ENCODE measurements at places on chromosomes 5 and 9.
A peak's percentile ranks its signal among the peaks of the same experiment; 100 is the strongest.

GRCh38 chr9:135890190-135891026 lies 16.9 kb downstream of the CAMSAP1 start:
- DNase-seq, result peak; percentile 39

GRCh38 chr5:105101577-105101976 lies 1539.0 kb upstream of the NUDT12 start:
- no peak for DNase-seq

DNA sequence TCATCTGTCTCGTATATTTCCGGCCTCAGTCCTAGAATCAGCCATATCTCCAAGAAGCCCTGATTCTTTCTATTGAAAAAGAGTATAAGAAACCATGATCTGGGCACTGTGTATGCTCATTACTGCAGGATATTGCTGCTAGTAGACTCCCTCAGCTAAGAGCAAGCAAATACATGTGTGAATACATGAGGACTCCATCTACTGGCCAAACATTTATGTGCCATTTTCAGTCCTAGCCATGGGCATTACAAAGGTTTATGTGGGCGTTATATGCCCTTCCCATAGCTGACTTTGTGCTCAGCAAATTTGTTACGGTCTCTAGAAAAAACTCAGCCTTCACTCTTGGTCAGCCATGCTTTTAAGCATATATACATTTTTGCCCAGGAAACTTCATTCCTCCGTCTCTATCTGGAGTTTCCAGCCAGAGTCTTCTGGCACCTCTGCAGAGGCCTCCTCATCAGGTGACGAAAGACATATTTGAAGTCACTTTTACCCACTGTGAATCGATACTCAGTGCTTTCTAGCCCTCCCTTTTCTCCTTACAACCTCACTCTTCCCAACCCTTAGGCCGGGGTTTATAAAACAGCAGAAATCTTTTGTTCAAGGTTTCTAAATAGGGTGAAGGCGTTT lies 1495.6 kb upstream of the CDH6 start:
- no peak for DNase-seq

- no peak for DNase-seq
Observed at GRCh38 chr9:2524601-2525000, 97.0 kb upstream of the VLDLR start.

- DNase-seq, result peak; percentile 65
Observed at GRCh38 chr5:132257131-132258101, at the start of gene PDLIM4. Gene PDLIM4 (plus strand): TSS chr5:132257696. CDS start chr5:132257735, 39 bp downstream.

GRCh38 chr5:94983861-94984535 lies 300.9 kb downstream of the MCTP1 start:
- DNase-seq, result no peak

DNA sequence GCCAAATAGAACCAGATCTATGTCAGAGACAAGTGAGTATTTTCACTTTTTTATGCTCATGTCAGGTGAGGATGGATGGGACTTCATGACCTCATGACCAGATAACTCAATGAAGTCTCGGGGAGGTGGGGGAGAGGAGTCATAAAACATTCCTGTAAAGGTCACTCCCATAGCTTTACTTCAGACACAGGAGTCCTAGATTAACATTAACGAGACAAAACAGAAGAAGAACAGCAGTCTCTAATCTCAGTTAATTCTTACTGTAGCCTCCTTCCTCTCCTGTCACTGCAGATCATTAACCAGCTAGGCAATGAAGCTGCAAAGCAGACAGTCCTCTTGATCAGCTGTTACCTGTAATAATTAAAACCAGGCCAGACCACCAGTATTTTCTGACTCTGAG lies 11.2 kb downstream of the CRHBP start:
- no peak for DNase-seq

- DNase-seq, result no peak
Observed at GRCh38 chr9:88074931-88075330, 63.3 kb downstream of the SPATA31C2 start.

DNA sequence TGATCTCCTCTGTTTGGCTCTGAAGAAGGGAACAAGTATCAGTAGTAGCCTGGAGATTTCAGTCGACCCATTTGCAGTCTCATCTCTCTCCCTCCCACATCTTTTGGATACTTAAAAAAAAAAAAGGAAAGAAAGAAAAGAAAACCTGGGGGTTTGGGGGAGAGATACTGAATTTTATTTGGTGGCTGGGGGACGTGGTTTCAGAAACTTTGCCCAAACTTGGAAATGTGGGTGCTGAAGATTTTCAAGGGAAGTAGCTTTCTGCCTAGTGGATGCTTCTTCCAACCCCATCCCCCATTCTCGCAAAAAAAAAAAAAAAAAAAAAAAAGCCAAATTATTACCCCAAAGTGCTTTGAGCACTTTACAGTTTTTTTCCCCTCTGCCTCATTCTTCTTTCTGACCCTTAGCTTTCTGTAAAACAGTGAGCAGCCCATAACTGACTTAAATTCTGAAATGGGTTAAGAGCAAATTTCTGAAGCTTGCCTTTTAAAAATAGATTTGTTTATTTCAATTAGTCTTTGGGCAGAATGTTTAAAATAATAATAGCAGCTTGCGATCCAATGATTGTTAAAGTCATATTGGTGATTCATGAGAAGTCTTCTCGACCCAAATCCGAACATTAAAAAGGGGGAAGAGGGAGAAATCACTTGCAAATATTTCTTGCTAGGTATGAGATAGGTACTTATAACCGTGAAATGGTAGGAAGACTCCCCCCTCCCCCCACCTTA lies 894 bp downstream of the FST start:
- DNase-seq, result no peak

DNA sequence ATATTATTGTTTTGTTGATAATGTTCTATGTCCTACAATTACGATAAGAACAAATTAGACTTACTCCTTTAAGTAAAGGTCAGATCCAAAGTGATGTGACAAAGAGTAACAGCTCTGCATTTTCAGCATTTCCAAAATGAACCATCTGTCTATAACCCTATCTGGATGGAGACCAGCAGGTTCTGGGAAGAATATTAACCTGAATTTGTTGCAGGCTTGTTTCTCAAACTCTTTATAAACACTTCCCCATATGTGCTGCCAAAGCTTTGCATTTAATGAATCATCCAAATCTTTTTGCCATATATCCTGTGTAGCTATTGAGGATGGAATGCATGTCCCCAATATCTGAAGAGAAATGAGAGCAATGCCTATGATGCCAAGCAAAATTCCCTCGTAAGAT lies 198.9 kb upstream of the SLC27A6 start:
- DNase-seq, result no peak

- DNase-seq, result no peak
Observed at GRCh38 chr5:146880966-146881365, 2.4 kb upstream of the PPP2R2B start.

DNA sequence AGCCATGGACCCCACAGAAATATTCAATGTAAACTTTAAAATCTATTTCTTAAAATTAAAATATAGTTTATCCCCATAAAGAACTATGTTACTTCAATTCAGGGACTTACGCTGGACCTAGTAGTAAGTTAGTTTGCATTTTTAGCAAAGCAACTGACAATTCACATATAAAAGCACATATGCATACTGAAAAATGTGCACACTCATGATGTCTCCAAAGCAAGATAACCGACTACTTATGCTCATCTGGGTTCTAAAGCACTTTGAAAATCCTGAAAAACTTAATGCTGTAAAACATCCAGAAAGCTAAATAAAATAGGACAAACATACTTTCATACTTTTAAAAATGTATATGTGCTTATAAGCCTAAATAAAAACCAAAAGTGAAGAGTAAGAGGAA lies 264.4 kb upstream of the GAS1 start:
- DNase-seq, result no peak

- DNase-seq, result peak; percentile 54
Observed at GRCh38 chr9:123556464-123557435, 200.8 kb downstream of the CRB2 start.

GRCh38 chr5:415928-416635 lies 26.9 kb upstream of the EXOC3 start:
- DNase-seq, result peak; percentile 86

DNA sequence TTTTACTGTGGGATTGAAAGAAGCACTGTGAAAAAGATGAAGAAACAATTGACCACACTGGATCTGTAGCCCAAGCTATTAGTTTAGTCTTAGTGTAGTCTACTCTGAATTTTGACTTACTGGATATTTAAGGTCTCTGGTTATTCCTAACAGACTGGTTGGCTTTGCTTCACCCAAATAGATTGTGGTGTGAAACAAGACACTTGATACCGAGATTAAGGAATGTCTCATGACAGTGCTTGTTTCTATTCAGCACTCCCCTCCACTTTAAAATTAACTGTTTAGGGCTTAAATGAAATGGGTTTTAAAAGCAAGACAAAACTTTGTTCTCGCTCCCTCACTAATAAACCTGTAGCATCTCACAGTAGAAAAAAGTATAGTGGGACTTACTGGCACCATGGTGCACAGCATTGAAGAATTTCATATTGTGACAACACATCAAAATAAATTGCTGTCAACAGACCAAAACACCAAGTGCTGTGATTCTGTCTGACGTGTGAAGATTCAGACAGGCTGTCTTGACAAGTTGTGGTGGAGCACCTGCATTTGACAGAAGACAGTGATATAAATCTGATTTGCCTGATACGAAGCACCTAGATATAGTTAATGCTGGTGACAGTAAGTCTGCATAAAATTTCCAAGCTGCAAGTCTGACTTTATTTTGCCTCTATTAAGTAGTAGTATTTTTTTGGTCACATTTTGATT lies 73.1 kb downstream of the PBX3 start:
- no peak for DNase-seq

DNA sequence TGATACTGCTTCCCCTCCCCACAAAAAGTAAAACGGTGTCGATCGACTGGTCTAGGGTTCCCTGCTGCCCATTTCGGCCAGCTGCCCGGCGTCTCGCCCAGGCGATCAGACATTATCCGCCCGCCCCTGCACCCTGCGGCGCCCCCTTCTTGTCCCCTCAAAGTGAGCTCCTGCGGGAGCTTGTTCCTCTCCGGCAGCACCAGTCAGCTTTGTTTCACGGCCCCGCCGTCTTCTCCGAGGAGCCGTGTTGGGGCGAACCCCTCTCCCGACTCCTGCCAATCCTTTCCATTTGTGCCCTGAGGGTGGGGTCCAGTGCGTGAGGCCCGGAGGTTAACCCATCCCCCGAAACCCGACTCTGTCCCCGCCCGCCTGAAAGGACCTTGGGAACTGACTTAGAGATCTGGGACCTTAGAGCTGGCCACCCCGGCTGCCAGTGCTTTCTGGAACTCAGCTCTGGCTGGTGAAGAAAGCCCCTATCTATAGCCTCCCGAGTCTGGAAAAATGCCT lies 518 bp downstream of the UBE2B start:
- DNase-seq, result peak; percentile 91

GRCh38 chr5:132095424-132095972 lies 21.9 kb downstream of the CSF2 start:
- no peak for DNase-seq

DNA sequence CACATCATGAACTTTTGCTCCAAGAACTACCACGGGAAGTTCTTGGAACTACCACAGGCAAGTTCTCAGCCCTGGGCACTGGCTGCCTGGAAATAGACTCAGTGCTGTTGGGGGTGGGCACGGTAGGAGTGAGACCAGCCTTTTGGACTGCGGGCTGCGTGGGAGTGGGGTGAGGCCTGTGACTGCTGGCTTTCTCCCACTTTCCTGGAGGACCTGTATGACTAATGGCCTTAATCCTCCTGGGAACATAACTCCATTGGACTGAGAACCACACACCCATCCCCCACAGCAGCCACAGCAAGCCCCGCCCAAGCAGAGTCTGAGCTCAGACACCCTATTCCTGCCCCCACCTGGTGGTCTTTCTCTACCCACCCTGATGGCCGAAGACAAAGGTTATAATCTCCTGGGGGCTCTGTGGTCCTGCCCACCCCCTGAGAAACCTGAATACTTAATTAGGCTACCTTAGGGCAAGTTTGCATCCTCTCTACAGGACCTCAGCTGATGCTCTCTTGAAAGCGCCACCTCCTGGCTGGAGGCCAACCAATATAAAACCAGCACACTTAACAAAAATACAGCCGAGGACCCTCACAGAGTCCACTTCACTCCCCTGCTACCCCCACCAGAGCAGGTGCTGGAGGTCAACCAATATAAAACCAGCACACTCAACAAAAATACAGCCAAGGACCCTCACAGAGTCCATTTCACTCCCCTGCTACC lies 112.6 kb downstream of the CACNA1B start:
- peak; percentile 35 for DNase-seq

DNA sequence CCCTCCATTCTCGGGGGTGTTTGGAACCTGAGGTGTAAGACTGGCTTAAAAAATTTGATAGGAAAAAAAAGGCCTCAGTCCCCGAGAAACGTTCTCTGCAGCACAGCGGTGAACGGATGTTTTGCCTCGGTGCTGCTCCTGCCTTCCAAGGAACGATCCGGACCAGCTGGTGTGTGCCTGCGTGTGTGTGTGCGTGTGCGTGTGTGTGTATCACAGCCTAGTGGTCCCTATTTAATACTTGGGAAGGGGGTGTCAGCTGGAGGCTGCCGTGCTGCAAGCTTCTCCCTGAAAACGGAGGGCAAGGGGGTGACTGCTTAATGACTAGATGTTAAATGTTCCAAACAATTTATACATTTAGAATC lies 76.9 kb downstream of the LHX2 start:
- DNase-seq, result peak; percentile 17

DNA sequence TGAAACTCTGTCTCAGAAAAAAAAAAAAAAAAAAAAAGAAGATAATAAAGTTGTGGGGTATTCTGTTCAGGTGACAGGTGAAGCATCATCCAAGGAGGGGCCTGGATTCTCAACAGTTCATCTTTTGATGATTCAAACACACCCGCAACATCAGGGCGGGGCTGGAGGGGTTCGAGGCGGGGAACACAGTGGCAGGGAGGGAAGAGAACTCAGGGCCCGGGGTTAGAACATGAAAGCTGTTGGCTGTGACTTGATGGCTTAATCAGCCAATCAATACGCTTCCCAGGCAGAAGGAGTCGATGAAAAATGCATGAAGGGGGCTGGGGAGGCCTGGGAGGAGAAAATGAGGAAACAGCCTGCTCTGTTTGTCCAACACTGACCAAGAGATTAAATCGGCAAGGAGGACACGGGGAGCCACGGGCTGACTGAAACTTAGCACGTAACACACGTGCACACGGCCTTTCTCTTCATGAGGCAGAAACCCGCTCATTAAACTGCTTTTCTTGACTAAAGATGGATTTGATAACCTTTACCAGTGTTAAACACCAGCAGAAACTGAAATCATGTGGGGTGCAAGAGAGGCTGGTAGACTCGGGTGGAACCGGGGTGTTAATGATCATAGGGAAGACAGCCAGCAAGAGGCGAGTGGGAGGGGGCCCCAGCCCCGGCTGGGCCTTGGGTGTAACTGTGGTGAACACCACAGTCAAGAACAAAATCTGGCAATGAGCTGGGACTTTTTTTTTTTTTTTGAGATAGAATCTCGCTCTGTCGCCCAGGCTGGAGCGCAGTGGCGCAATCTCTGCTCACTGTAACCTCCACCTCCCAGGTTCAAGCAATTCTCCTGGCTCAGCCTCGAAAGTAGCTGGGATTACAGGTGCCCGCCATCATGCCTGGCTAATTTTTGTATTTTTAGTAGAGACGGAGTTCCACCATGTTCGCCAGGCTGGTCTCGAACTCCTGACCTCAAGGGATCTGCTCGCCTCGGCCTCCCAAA lies 105.7 kb upstream of the RAPGEF1 start:
- no peak for DNase-seq

- no peak for DNase-seq
Observed at GRCh38 chr9:5917888-5918287, 27.2 kb downstream of the MLANA start.
